ENCODE measurements at places on chromosomes 6 and 20.

GRCh38 chr20:24779131-24779530, 169.9 kb upstream of the CST7 start:
- DNase-seq, result no peak

GRCh38 chr20:3010985-3011723, 32.3 kb upstream of the GNRH2 start:
- no peak for DNase-seq

DNA sequence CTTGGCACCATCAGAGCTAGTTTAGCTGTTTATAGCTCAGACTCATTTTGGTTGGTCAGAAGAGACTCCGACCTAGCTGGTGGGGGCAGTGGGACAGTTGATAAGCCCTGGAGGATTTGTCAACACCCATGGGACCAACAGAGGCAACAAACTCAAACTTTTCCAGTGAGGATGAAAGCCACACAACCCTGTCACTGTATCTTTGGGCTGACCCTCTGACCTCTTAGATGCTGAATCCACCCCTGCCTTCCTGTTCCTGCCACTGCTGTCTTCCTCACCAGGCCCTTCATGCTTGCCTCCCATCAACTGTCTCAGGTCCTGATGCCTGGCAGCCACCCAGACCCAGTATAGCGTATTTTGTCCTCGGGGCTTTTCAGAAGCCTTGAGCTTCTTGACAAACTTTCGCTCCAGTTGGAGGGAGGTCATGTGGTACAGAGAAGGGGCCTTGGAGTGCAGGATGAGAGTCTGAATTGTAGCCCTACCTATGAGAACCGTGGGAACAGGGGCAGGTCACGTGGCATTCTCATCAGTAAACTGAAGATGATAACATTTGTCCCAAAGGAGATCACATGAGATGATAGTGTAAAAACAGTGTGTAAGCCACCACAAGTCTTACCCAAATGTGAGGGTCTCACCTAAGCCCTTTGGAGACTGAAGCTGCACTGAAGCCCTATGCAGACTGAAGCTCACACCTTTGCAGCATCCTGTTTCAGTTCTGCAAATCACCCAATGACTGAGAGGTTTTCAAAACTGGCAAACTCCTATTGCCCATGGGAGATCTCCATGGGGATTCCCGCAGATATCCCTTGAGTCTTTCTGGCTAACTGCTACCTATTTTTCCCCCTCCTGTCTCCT, 72.0 kb upstream of the F13A1 start:
- DNase-seq, result no peak

DNA sequence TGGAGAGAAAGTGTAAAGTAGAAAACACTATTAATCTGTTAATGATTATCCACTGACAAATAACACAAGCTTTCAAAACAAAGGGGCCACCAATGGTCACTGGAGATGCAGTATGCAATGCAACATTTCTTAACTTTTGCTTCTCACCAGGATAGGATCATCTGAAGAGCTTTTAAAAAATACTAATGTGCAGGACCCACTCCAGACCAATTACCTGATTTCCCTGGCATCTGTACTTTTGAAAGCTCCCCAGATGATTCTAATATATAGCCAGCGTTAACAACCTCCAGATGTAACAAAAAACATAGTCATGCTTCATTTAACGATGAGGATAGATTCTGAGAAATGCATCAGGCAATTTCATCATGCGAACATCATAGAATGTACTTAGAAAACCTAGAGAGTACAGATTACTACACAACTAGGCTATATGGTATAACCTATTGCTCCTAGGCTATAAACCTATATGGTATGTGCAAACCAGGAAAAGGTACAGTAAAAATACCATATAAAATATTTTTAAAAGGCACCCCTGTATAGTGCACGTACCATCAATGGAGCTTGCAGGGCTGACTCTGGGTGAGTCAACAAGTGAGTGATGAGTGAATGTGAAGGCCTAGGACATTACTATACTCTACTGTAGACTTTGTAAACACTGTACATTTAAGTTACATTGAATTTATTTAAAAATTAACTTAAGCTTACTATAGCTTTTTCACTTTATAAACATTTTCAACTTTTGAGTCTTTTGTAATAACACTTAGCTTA, 69.2 kb downstream of the ATG5 start:
- DNase-seq, result no peak

GRCh38 chr6:118902726-118903125, 8.8 kb downstream of the ASF1A start:
- DNase-seq, result no peak

DNA sequence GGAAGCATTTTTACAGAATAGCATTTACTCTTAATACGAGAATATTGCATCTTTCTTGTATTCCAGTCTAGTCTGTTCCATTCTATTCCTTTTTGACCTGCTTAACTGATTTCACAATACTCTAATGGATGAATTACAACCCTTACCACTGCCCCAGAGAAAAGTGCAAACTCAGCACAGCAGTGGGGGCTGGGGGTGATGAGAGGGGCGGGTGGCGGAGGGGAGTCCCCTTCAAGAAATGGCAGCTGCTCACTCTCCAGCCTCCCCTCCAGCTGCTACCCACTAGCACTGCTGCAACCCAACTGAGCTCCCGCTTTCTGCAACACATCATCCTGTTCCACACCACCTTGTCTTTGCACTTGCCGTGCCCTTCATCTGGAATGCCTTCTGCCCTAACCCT, 30.1 kb downstream of the PIM1 start:
- no peak for DNase-seq

DNA sequence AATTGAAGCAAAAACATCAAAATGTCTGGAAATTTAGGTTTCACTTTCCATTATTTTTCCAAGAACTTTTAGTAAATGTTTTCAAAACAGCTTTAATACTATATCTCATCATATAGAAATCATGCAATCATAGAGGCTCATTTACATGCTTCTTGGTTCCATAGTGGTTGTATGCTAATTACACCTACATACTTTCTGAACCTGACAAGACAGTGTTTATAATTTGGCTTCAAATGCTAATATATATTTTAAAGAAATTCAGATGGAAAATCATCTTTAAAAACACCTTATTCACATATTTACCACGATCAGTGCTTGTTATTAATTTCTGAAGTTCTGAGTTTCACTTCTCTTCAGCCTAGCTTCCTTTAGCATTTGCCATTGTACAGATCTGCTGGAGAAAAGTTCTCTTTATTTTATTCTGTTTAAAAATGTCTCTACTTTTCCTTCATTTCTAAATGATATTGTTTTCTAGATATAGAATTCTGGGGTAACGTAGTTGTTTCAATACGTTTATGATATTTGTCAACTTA, 89.9 kb downstream of the PLCB1 start:
- DNase-seq, result no peak

GRCh38 chr20:58690396-58691135, 2.0 kb upstream of the NPEPL1 start:
- DNase-seq, result no peak

DNA sequence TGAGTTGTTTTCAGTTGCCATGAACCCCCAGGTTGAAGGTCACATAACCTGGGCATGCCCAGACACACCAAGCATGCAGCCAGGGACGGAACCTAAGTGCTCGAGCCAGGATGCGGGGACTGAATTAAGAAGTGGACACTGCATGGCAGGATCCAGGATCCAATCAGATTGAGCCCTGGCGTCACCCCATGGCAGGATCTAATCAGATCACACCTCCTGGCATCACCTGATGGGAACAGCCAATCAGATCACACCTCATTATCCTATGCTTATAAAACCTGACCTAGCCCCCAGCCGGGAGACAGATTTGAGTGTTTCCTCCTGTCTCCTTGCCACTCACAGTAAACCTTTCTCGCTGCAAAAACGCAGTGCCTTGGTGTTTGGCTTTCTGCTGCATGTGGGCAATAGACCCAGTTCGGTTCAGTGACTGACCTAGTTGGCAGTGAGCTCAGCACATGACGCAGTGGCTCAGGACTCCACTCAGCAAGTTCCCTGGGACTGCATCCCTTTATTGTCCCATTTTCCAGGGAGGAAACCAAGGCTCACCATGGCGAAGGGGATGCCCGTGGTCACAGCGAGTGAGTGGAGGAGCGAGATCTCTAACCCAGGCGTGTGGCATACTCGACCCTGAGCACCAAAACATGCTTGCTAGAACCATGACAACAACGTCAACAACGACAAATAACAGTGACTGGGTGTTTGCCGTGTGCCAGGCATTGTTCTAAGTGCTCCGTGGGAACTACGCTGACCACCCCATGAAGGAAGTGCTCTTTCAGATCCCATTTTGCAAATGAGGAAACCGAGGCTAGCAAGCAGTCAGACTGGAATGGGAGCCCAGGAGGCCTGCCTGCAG, 66.3 kb downstream of the RBM38 start:
- DNase-seq, result no peak

DNA sequence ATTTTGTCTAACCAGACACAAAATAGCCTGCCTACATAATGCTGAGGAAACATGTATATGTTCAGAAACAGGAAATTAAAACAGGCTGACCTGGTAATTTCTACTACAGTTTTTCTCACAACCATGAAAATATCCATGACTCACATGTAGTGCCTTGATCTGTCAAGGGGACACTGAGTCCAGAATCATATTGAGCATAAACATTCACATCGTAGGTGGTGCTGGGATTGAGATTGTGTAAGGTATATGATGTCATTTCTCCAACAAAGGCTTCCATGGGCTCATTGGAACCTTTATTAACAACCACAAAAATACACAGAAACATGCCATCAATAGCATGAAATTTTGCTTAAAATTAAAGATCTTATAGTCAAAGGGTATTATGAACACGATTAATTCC, 80.9 kb downstream of the COL12A1 start:
- DNase-seq, result no peak

DNA sequence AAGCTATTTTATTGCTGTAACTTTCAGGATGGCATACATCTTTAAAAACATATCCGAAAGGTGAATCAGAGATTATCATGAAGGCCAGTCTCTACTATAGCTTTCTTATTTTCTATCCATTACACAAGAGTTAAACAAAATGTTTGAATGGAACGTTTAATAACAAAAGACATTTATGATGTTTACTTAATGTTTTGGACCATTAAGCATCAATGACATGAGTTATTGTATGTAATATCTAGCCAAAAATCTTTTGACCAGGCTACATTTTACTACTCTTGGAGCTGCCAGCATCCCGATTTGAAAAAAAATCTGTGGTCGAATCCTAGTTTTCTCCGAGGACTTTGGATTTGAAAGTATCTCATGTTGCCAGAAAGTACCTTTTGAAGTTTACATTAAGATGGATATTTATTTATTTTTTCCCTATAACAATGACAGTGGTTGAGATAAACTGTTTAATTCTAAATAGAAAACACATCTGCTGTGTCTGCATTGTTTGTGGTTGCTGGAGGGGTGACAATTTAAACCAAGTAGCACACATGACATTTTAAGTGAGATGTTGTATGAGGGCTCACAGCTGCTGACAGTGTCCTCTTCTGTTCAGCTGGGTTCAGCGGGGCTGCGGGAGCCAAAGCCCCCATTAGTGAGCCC, 293.7 kb upstream of the TCF21 start:
- no peak for DNase-seq

Data from NCI-H1436 (cell line).